IMR-90 (cell line): ENCODE measurements at places on chromosomes 5 and 9. TPM values are rescaled to one million over a fixed set of nuclear protein-coding genes. Genes with fewer than 3 reads are reported as not detected.

DNA sequence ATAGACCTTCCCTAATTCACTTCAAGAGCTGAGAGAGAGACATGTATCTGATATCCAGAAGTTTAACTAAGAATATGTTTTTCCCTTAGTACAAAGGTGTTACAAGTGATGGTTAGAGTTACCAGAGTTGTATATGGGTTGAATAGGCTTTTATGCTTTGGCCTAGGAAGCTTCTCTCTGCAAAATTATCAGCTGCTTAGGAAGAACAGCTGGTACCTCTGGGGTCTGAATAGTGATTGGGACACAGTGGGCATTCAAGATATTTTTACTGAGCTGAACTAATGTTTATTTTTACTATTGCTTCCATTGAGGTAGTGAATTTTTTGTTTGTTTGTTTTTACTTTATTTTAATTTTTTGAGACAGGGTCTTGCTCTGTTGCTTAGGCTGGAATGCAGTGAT, 67.6 kb upstream of the BASP1 start:
- no peak for DNase-seq

- DNase-seq, result peak; percentile 47
Measured at GRCh38 chr9:79671558-79671957, 99.8 kb downstream of the TLE4 start.

- DNase-seq, result no peak
Measured at GRCh38 chr9:5922192-5922591, 31.5 kb downstream of the MLANA start.

- peak; percentile 86 for DNase-seq
Measured at GRCh38 chr9:26310294-26310693, 582.3 kb downstream of the CAAP1 start.

DNA sequence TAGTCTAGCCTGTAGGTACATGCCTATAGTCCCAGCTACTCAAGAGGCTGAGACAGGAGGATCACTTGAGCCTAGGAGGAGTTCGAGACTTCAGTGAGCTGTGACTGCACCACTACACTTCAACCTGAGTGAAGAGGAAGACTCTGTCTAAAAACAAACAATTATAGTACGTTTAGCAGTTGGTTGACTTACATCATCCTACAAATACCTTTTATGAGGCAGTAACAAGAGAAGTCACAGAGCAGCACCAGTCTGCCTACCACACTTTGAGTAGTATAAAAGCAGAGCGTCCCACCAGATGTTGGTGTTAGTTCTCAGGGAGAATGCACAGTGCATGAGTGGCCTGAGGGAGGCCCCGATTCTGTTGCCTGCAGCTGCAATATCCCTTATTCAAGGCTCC, 16.1 kb downstream of the ZFR start:
- no peak for DNase-seq

GRCh38 chr9:91179237-91180138, 182.2 kb downstream of the AUH start:
- peak; percentile 96 for DNase-seq

DNA sequence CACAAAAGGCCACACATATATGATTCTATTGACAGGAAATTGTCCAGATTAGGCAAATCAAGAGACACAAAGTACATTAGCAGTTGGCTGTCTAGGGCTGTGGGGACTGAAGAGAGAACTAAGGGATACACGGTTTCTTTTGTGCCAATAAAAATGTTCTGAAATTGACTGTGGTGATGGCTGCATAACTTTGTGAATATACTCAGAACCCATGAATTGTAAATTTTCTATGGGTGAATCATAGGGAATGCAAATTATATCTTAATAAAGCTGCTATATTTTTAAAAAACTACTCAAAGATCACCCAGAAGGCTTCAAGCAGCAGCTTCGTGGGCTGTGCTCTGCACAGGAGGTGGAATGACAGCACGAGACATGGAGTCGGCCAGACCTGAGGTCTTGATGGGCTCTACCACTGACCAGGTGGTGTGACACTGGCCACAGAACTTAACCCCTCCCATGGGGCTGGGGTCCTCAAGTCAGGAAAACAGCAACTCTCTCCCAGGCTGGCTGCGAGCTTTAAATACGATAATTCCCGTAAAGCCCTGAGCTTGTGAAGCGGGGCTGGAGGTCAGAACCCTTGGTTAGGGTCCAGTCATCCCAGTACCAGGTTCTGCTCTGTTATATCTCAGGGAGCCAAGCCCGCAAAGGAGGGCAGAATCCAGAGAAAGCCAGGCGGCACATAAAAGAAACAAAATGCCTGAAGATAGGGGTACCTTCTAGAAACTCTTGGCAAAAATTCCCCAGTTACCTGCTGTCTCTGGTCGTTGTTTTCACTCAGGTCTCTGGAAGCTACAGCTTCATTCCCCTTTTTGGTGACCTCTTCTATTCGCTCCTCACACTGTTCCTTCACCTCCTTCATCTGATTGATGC, 59.1 kb downstream of the GOLM1 start:
- peak; percentile 43 for DNase-seq

DNA sequence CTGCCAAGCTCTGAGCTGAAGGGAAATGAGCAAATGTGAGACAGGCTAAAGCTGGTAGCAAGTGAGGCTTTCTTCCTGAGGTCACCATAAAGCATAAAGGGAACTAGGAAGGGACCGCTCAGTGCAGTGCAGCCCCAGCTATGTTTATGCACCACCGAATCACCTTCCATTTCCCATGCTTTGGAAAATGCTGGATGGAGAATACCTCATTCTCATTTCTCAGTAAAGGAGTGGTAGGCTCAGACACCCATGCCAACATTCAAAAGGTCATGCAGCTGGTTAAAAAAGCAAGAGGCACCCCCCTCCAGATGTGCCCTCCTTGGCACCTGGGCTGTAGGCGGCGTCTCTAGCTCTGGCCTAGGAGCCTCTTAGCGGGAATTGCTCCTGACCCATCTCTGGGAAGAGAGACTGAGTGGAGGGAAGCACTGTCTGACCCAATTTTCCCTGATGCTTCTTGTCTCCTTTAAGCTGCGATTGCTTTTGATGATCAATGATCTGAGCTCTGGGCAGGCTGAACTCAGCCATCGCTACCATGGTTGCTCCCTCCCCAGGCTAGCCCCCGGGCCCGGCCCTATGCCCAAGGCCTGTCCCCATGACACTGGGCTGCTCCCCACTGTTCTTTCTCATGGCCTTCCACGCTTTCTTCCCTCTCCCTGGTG, 58.7 kb downstream of the ZNF354C start:
- DNase-seq, result no peak

GRCh38 chr5:85453026-85453349, 1068.3 kb upstream of the EDIL3 start:
- DNase-seq, result no peak

DNA sequence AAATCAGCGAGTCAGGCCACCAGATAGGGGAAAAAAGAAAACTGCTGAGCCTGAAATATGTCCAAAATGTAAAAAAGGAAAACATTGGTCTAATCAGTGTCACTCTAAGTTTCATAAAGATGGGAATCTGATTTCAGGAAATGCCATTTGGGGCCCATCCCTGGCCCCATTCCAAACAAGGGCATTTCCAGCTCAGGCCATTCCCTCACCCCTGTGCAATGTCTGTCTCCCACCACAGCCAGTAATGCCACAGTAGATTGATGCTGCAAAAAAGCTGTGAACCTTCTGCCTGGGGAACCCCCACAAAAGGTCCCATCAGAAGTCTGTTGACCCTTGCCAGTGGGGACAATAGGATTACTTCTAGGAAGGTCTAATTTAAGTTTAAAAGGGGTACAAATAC, 199.6 kb downstream of the YTHDC2 start:
- no peak for DNase-seq

- no peak for DNase-seq
Measured at GRCh38 chr9:36337865-36338264, 62.2 kb downstream of the RNF38 start.

DNA sequence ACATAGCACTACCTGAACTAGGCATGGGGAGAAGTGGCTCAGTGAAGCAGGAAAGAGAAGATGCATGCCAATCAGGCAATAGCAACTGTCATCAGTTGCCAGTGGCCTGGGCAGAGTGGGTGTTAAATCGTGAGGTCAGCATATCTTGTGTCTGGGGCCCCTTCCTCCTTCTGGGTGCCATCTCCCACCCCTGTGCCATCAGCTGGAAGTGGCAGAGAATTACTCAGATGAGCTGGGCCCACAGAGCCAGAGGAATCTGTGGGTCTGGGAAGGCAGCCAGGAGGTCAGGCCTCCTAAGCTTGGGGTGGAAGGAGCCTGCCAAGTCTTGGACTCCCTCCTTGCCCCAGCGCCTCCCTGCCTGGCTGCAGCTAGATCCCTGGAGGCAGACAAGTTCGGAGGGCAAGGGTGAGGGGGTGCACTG, 66.5 kb downstream of the GALNT12 start:
- DNase-seq, result no peak

- no peak for DNase-seq
Measured at GRCh38 chr9:128992995-128993394, 35.1 kb downstream of the SH3GLB2 start.

DNA sequence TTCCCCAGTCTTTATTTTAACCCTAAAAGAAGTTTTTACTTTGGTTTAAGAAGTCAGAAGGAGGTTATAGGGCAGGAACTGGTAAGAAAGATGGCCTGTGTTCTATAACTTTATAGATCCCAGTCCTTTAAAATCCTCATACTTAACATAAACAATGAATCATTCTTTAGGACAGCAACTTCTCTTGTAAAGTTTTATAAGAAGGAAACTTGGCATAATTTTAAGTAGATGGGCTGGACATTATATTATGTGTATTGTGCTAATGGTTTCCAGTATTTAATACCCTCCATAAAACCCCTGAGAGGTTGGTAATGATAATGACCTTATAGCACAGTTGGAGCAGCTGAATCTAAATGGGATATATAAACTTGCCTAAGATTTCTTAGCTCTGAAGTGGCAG, 247.2 kb downstream of the FAM170A start:
- no peak for DNase-seq

GRCh38 chr9:124450931-124451661, 845 bp downstream of the ADGRD2 start:
- DNase-seq, result no peak

GRCh38 chr5:103031607-103032006, 88.3 kb downstream of the GIN1 start:
- DNase-seq, result no peak

DNA sequence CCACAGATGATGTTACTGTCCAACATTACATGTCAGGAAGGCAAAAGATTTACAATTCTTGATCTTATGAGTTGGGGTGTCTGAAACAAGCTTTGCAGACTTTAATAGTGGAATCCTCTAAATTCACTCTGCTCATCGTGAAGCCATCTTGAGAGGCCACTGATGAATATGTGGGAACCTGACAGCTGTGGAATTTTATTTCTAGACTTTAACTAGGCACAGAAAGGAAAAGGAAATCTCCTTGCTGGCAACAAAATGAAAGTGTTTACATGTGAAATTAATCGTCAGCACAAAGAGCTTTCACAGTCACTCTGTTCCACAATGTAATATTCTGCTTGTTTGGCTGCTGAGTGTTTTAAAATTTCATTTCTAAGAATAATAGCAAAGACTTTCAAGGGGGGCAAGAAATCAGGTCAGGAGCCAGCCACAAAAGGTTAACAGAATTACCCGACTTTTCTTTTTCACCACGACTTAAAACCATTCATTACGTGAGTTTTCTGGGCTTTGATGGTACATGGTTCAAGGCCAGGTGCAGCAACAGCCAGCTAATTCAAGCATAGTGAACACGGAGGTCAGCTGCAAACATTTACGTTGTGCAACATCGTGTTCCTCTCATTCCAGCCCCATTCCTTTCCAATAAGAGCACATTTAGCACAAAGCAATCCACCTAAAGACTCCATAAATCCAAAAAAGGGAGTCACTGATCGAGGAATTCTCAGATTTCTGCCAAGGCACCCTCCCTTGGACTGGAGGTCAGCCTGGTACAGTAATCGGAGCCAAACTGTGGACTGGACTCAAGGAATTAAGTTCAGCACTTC, 14.6 kb downstream of the NREP start:
- peak; percentile 93 for DNase-seq

GRCh38 chr9:123251324-123251723, 17.1 kb downstream of the STRBP start:
- no peak for DNase-seq

DNA sequence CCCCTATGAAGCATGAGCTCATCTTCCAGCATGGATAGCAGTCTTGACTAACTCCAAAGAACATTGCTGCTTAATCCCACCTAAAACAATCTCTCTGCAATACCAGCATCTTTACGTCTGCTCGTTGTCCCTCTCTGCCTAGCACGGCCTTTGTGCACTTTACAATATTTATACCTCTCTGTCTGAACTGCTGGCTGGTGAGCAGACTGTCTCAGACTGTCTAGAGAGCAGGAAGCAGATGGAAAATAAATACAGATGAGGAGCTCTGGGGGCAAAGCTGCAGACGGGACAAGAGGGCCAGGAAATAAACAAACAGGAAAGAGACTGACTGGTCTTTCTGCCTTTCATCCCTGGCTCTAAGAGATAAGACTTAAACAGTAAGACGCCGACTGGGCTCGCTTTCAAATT, 224.8 kb downstream of the ENC1 start:
- DNase-seq, result no peak

DNA sequence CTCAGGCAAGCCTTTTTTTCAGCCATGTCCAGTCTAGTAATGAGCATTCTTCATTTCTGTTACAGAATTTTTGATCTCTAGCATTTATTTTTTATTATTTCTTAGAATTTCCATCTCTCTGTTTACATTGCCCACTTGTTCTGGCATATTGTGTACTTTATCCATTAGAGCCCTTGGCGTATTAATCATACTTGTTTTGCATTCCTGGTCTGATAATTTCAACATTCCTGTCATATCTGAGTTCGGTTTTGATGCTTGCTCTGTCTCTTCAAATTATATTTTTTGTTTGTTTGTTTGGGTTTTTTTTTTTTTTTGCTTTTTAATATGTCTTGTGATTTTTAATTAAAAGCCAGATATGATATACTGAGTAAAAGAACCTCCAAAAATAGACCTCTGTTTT, 23.0 kb upstream of the JAK2 start:
- no peak for DNase-seq

DNA sequence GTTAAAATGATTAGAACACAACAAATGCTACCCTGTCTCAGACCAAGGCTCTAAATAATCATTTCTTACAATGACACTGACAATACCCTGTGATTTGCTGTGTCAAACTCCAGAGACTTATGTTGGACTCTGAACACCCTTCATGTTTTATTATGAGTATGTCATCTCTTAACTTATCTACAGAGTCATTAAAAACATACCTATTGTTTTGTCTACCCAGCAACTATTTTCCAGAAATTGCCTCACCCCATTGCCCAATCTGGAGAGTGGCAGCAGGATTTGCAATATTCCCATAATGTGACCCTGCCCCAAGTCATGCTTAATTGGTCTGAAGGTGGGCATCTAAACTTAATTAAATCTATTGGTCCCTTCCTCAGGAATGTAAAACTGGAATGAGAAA, 23.0 kb upstream of the KIF2A start:
- no peak for DNase-seq

GRCh38 chr5:137708796-137709559, 26.9 kb downstream of the KLHL3 start:
- DNase-seq, result no peak

The DNAI1 gene
- polyA plus RNA-seq, result not detected in 2 replicates

The NME5 gene
- polyA plus RNA-seq, result 0.17 and 0.20 TPM in 2 replicates

The GABRA6 gene
- not detected in 2 replicates for polyA plus RNA-seq

The BARHL1 gene
- polyA plus RNA-seq, result not detected in 2 replicates

The PROP1 gene
- polyA plus RNA-seq, result not detected in 2 replicates

The KIF4B gene
- 0.03 TPM in 2 replicates for polyA plus RNA-seq

The WNK2 gene
- not detected in 2 replicates for polyA plus RNA-seq

The NR5A1 gene
- polyA plus RNA-seq, result not detected in 2 replicates

The CAMK2A gene
- polyA plus RNA-seq, result 0.17 and 0.19 TPM in 2 replicates

The FBXL7 gene
- polyA plus RNA-seq, result 10.2 and 11.2 TPM in 2 replicates

The PDCD1LG2 gene
- 17.3 and 17.5 TPM in 2 replicates for polyA plus RNA-seq

The AGXT2 gene
- not detected in 2 replicates for polyA plus RNA-seq
